ENCODE measurements at places on chromosomes 5 and 9. TPM values are rescaled to one million over a fixed set of nuclear protein-coding genes. Genes with fewer than 3 reads are reported as not detected.

DNA sequence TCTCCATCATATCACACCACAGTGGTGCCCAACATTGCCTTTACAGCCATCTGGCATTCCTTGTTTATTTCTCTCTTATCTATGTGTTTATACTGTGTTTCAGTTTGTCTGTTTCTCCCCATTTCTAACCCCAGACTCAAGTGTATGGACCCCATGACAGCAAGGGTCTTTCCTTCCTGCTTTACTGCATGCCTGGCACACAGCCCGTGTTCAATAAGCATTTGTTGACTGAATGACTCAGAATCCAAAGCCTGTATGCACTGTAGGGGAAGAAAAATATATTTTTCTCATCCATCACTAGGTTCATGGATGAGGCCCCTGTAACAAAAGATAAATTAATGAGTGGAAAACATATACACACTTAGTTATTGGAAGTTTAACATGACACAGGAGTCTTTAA, 190.8 kb upstream of the SEMA6A start:
- DNase-seq: no peak

DNA sequence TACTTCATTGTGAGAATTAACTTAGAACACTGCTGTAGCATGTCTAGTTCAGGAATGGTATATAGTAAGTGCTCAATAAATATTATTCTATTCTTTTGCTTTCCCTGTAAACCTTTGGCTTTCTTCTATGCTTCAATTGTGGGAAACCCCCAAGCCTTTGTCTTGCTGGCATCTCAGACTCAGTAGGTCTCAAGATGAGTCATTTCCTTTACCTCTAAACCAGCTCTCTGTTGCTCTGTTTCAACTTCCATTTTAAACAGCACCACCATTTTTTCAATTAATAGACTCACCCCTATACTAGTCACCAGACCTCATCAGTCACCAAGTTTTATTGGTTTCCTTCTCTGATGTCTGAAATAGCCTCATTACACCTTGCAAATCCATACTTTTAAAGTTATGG, 43.5 kb downstream of the DMAC1 start:
- no peak for DNase-seq

GRCh38 chr9:89394412-89394811, 76.1 kb downstream of the SECISBP2 start:
- no peak for DNase-seq

Gene MSX2
- total RNA-seq: 0.17 TPM

GRCh38 chr5:158431369-158432029, 572.6 kb upstream of the CLINT1 start:
- DNase-seq: no peak

Gene CAST
- total RNA-seq: 372 TPM

Gene HAND1
- 1.8 TPM for total RNA-seq

DNA sequence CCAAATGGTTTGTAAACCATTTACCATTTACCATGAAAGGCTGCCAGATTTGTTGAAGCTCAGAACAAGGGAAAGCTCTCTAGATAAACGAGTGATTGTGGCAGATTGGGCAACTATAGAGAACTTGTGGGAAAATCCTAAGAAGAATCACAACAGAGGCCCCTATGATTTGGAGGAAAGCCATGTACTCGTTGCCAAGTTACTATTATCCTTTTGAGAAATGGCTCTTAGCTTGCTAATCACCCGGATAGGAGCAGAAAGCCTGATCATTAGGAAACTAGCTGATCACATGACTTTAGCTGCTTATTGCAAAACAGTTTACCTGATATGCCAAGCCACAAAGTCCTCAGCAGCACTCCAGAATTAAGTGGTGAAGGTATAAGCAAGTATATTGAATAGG, 23.5 kb upstream of the ATG10 start:
- no peak for DNase-seq

- DNase-seq: no peak
These were observed 114.0 kb downstream of the LHX2 start for GRCh38 chr9:124125651-124125977.

DNA sequence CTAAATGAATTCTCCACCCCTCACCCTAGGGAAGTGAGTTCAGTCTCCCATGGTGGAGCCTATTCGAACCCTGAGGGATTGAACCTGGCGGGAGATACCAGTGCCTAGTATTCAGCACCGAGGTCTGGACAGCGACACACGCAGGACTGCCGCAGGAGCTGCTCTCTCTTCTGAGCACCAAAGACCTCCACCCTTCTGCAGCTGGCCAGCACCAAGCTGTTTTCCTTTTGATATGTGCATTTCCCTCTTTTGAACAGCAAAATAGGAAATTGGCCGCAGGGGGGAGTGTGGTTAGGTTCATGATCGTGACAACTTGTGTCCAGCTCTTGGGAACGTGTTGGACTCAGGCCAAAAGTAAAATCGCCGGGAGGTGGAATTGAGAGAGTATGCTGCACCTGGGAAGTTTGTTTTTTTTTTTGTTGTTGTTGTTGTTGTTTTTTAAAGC, 1.2 kb upstream of the PCSK1 start:
- peak; percentile 80 for DNase-seq

DNA sequence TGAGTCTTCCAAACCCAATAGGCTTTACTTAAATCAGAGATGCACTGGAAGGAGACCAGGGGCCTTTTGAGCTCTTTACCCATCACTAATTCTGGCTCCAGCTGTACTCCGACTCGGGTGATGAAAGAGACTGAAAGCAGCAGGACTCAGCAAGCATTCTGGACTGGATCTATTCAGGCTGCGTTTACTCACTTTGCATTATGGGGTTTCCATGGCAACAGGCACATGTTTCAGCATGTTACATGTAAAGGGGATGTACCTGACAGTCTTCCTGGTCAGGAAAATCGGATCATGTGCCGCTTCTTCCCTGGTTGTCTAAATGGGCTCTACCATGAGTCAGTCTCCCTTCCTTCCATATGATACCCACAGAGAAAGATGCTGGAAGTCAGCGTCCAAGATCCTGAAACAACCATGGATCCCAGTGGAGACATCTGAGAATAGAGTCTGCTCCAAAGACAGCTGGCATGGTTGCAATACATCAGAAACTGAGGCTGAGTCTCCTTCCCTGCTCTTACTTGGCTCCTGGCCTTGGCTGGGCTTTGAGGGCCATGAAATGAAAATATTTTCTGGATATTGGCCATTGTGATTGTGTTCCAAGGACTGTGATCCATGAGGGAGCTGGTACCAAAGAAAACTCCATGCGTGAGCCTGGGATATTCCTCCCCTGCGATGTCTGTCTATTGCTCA, 102.5 kb upstream of the TNC start:
- no peak for DNase-seq

Gene F2R
- total RNA-seq: 3.1 TPM

DNA sequence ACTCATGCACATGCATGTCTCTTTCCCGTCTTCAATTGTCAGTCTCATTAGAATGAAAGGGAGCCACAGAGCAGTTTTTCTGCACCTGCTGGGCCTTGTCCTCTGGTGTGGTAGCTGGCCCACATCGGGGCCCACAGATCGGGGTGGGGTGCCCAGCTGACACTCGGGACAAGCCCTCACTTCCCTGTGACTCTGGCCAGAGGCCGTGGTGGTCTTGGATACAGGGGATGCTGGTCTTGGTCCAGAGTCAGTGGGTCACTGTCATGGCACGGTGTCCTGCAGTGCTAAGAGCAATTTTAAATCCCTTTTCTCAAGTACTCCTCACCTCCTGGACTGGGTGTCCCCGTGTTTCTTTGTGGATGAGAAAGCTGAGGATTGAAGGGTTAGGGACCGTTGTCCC, 193.2 kb downstream of the CACNA1B start:
- no peak for DNase-seq

GRCh38 chr5:39765366-39765765, 340.6 kb upstream of the DAB2 start:
- DNase-seq: no peak

Gene CARTPT
- total RNA-seq: not detected

DNA sequence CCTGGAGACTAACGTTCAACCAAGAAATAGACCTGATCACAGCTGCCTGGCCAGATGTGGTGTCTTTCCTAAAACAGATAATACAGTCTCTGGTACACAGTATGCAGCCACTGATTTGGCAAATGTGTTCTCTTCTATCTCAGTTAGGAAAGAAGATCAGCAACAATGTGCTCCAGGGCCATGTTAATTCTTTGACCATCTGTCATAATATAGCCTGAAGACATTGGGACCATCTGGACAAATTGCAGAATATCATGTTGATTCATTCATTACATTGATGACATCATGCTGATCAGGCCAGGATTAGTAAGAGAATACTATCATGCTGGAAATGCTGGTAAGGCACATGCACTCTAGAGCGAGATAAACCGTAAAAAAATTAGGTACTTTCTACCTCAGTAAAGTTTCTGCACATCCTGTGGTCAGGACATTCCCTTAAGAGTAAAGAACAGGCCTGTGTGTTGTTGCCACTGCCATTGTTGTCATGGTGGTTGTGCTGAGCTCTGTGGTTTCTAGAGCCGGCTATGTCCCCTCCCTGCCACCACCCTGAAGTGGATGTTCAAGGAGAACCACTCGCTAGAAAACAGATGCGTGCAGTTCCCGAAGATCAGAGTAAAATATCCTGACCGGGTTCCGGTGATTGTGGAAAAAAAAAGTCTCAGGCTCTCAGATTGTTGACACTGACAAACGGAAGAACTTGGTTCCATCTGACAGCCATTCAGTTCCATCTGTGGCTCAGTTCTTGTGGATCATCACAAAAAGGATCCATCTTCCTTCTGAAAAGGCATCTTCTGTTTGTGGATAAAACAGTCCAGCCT, 6.4 kb upstream of the JMY start:
- no peak for DNase-seq

DNA sequence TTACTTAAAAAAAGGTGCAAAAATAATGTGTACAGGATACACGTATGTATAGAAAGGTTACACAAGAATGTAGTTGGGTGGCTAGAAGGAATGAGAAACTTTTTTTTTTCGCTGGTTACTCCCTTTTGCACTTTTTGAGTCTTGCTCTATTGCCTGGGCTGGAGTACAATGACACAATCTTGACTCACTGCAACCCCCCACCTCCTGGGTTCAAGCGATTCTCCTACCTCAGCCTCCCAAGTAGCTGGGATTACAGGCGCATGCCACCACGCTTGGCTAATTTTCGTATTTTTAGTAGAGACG, 15.8 kb downstream of the FBXW11 start:
- DNase-seq: no peak

Gene SCGB3A2
- not detected for total RNA-seq

GRCh38 chr5:98779264-98779877, 5.9 kb downstream of the RGMB start:
- peak; percentile 59 for DNase-seq

DNA sequence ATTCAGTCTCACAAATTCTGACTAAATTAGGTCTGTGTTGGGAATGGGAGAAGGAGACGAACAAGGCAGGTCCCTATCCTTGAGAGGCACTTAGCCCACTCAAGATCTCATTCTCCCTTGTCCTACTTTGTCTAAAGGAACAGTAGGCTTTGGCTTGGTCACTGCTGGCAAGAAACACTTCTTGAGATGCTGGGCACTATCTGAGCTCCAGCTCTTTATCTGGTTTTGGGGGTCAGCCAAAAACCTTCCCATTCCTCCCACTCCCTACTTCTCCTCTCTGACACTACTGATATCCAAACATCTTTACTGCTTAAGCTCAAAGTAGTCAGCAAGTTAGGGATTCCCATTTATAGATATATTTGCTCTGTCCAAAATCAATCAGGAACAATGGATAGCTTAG, 155.2 kb downstream of the MAPKAP1 start:
- DNase-seq: no peak

DNA sequence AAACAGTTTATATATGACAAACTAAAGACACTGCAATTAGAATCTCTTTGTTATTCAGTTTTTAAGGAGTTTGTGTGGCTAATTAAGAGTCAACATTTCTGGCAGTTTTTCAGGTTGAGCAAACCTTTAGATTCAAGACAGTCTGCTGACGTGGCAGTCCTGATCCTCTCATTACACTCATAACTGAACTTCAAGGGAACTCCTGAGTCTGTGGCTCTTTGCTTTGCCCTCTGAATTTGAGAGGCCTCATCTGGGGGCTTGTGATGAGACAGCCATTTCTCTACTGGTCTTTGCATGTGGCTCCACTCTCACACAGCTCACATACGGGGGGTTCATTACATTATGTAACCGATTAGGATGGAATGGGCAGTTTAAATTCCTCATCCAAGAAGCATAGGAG, 182.9 kb upstream of the MEF2C start:
- DNase-seq: no peak

DNA sequence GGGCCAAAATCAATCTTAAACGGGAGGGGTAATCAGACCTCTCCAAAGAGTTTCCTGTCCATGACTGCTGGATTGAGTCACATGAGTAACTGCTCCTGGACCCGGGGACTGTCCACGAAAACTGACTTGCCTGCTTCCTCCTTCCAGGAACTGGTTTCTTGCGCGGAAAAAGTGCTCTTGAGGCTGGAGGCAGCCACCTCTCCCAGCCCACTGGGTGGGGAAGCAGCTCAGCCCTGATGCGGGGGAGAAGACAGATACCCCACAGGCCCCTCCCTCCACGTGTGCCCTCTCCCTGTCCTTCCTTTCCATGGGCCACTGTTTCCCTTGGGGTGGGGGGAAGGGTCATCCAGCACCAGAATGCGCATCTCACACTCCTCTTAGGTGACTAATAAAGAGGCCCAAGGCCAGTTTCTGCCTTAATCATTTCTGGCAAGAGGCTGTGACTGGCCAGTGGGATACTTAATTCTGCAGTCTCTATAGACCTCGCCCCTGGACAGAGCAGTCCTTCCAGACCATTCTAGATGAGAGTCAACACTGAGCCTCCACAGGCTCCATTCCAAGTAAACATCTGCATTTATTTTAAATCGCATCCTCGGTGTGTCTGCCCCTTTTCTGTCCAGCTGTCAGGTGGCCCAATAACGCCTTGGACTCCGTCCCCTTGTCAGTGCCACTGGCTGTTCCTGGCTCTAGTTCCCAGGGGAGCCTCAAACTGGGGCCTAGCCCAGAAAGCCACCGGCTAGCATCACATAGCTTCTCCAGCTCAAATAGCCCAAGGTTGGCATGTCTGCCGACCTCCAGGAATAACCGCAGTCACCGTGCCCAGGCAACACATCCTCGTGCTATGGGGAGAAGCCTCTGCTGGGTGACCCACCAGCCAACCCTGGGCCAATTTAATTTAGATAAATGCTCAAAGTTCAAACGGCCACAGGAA, 12.0 kb downstream of the REXO4 start:
- no peak for DNase-seq

GRCh38 chr5:105042623-105043022, 1480.0 kb upstream of the NUDT12 start:
- no peak for DNase-seq

- DNase-seq: no peak
These were observed 37.3 kb upstream of the PRDM12 start for GRCh38 chr9:130627051-130627450.

Gene ITK
- total RNA-seq: 2.6 TPM

- no peak for DNase-seq
These were observed 122.5 kb downstream of the RFK start for GRCh38 chr9:76271755-76272154.

Gene RNF180
- 15.0 TPM for total RNA-seq

GRCh38 chr5:175516933-175517823, 38.8 kb downstream of the SFXN1 start:
- DNase-seq: no peak

Gene SPOCK1
- 55.5 TPM for total RNA-seq

- DNase-seq: no peak
These were observed 291.4 kb upstream of the SLC30A5 start for GRCh38 chr5:68802430-68802829.

Gene ENC1
- 14.6 TPM for total RNA-seq

Gene ARID3C
- total RNA-seq: not detected

GRCh38 chr9:32550150-32550561, 2.0 kb upstream of the SMIM27 start:
- DNase-seq: no peak

Gene SPATA9
- total RNA-seq: 0.38 TPM
